ENCODE measurements at places on chromosomes 4 and X. TPM values are rescaled to one million over a fixed set of nuclear protein-coding genes. Genes with fewer than 3 reads are reported as not detected.

KLHL15 gene
- 7.1 TPM for total RNA-seq

DNA sequence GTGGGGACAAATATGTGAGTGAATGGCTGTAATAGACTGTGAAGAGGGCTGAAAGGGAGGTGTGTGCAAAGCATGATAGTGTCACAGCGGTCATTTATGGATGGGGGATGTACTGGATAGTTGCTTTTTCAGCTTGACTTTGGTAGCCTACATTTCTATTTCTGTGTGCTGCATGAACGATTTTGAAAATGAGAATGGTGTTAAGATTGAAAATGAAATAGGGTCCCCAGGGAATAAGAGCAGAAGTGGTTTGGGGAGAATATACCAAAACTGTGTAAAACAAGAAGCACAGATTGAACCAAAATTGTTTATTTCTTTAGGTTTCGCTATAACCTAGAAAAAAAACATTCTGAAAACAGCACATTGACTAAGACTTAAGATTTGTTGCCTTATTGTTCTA is 58.8 kb upstream of the CLNK start:
- no peaks in the 10 kb centered on the region for H3K27me3 ChIP-seq
- H3K4me3 ChIP-seq = no peak overlapping the region
- H3K36me3 ChIP-seq = no peaks in the 10 kb centered on the region
- DNase-seq = no peak

- H3K4me3 ChIP-seq = no peak overlapping the region
- DNase-seq = no peak
- no peaks in the 10 kb centered on the region for H3K27me3 ChIP-seq
- H3K27ac ChIP-seq = no peak overlapping the region
- no peaks in the 10 kb centered on the region for H3K36me3 ChIP-seq
- H3K4me1 ChIP-seq = no peaks in the 10 kb centered on the region
Observed at GRCh38 chr4:153497988-153498967, 32.1 kb downstream of the TMEM131L start.

DNA sequence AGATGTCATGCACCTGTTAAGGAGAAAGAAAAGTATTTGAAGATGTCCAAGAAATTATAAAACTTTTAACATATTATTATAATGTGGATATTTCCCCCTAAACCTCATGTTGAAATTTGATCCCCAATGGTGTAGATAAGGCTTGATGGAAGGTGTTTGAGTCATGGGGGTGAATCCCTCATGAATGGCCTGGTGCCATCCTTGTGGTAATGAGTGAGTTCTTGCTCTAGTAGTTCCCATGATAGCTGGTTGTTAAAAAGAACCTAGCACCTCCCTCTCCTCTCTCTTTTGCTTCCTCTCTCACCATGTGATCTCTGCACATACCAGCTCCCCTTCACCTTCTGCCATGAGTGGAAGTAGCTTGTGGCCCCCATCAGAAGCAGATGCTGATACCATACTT is 176.6 kb upstream of the NR3C2 start:
- no peak overlapping the region for H3K27ac ChIP-seq
- no peaks in the 10 kb centered on the region for H3K36me3 ChIP-seq
- H3K4me3 ChIP-seq = no peak overlapping the region
- H3K4me1 ChIP-seq = no peaks in the 10 kb centered on the region
- no peaks in the 10 kb centered on the region for H3K27me3 ChIP-seq

PAGE5 gene
- total RNA-seq = not detected
